Stimulated activated CD8-positive, alpha-beta memory T cell treated with anti-CD3 and anti-CD28 coated beads, Interleukin-15, amount 100 ng/mL, for 1 hour (primary cell): ENCODE measurements at places on chromosomes 7 and 10.

DNA sequence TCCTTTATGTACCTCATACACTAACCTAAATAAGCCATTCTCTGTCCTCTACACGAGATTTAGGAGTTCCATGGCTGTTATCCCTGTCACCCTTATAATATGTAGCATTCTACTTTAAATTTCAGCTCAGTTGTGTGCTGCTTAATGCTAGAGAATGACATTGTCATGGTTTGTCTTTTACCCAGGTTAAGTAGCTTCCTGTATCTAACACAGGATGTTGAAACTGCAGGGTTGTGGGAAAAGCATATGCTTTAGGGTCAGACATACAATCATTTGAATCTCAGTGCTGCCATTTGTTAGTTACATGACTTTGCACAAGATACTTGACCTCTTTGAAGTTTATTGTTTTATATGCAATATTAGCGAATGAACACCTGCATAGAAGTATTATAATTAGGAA, 235.1 kb upstream of the CACNA2D1 start:
- DNase-seq: no peak

DNA sequence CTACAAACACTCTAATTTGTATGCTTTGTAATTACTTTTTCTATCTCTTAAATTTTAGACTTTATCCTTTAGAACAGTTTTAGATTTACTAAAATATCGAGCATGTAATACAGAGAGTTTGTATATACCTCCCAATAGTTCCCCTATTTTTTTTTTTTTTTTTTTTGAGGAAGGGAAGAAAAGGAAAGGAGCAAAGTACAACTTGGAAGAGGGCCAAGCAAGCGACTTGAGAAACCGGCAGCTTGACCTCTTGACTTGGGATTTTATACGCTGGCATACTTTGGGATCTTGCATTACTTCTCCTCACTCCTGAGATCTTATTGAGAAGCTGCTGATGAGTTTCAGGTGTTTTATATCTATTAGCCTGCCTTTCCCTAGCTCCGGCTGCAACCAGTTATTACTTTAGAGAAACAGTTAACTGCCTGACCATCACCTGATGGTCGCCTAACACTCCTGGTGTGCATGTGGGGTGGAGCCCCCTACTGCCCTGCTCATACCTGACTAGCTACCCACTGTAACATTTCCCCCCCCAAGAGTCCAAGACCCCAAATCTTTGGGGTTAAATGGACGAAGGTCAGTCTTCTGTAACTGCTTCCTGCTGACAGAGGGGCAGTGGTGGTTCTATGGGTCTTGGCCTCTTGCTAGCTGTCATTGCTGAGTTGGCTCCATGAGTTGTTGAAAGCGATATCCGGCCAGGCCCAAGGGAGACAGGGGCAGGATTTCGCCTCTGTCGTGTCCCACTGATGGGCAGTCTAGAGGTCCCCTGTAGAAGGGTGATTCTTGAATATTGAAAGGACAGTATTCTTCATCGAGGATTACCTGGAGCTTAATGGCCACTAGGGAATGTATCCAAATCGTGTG, 28.5 kb downstream of the MKLN1 start:
- DNase-seq: no peak

DNA sequence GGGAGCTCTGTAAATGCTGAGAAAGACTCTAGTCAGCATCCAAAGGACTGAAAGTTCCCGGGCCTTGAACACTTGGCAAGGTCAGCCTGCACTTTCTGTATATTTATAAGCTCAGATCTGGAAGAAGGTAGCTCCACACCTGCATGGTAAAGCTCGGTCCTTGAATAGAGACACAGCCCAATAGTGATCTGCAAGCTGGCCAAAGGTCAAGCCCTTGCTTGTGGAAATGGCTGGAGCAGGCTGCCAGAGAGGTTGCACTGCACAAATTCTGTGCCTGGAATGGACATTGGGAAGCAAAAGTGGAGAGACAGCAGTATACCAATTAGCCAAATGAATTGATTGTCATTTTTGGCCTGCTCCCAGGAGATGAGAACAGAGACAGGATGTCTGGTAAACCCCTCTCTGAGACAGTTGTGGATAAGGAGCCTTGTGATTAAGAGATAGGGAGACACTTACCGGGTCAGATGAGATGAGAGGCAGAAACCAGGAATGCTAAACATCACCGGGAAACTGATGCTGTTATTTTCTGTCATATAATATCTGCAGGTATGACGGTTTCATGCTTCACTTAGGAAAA, 8.0 kb upstream of the FRA10AC1 start:
- DNase-seq: no peak

DNA sequence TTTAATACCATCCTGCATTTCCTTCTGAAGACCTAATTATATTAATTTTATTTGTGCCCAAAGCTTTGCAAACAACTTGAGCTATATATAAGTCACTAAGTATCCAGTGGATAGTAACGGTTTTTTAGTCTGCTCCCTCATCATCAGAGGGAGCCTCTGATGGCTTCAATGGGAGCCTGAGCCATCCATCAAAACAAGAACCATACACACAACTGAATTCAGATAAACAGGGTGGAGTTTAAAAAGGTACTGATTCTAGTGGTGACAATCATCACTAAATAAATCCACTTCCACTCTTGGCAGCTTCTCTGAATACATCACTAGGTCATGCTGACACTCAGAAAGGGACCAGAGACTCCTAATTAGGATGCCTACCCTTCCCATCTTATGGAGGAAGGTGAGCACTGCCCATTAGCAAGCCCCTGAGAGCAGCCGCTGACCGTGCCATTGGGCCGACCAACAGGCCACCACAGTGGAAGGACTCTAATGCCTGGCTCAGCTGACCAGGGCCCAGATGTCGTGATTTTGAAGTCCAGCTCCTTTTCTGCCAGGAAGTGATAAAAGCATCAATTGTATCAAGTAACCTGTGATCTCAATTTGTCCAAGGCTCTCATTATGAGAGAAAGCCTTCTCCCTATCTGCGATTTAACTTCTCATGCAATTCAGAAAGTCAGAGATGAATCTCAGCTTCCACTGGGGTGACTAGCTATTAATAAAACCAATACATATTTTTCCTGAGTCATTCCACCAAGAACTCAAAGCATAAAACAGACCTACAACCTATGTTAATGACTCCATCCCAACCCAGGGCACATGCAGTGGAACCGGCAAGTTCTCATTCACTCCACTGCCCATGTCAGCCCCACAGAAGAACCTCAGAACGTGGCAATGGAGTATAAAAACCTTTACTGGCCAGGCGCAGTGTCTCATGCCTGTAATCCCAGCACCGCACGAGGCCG, 13.1 kb downstream of the VOPP1 start:
- no peak for DNase-seq

DNA sequence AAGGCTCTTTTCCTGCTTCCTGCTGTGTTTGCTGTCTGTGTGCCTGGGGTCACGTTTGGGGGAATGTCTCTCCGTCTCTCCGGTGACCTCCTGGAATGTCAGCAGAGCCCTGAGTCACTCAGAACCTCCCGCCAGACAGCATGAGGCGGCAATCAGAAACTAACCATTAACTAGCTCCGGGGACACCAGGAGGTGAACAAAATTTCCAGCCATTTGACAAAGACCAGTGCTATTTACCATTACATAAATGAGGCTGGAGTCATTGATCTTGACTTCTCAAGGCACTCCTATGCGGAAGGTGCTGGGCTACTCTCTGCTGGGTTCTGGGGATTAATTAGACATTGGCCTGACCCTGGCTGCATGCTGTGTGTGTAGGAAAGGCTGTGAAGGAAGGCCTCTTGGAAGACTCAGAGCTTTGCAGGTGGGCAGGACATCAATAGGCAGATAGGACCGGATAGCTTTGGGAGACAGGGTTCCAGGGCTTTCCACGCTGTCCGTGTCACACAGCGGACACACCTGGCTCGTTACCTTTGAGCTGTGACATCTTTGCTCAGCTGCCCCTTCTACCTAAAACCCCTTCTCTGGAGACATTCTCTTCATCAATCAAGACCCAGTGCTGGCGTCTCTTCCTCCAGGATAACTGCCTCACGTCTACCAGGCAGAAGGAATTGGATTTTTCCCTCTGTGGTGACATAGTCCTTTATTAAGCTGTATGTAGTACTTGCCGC, 77.0 kb downstream of the PFKFB3 start:
- DNase-seq: no peak

DNA sequence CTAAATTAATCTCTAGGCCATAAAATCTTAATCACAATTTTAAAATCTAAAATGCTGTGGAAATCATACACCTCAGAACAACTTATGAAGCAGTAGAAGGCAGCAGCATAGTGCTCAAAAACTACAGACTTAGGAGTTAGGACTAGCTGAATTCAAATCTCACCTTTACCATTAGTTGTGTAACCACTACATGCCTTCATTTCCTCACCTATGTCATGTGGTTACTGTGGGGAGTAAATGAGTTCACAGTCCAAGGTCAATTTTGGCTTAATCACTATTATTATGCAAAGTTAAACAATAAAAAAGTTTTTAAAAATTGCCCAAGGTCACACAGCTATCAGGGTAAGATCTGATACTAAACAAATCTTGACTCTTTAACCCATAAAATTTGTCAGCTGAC, 37.0 kb downstream of the SNX13 start:
- no peak for DNase-seq

- no peak for DNase-seq
Measured at GRCh38 chr10:16491933-16492332, 29.7 kb downstream of the C1QL3 start.

DNA sequence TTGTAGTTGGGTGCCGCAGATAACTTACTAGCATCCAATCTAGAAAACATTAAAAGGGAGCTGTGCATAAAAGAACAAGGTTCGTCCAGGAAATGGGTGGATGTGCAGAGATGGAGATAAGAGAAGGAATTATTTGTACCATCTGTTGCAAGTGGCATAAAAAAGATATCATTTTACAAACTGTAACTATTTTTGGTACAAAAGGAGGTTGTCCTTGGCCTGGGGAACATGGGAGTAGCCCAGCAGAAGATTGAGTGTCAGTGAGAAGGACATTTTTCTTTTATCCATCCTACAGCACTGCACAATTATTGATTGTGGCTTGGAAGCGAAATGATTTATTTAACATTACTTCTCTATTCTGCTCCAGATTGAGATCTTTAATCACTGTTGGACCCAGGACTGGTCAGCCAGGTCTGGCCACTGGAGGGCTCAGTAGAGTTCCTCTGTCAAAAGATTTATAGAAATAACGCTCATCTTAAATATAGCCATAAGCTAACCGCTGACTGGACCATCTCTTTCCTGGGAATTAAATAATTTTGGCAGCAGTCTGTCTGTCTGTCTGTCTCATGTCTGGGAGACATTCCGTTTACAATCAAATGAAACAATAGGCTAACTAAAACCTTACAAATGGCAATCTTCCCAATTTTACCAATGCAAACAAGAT, 254.1 kb downstream of the KIAA1217 start:
- DNase-seq: no peak

DNA sequence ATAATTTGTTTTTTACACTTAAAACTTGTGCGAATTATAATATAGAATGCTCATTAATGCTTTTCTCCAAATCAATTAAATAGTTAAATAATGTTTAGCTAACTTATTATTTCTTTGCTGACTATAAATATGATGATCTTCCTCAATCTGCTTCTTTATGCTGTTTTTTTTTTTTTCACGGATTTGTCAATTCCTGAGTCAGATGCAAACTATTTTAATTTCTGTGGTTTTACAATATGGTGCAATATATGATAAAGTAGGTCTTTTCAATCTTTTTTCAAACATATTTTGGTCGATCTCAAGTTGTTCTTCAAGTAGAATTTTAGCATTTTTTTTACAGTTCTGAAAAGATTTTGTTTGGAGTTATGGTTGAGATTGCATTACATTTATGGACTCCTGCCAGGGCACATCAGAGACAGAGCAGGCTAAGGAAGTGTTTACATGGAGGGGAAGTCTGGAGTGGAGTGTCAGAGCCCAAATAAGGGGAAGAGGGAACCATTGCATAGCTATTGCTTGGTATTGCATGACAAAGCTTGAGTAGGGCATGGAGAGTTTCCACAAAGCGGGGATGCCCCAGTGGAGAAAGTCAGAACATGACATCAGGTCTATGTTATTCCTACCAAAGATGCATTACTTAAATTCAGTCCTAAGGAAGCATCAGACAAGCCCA, 204.4 kb downstream of the OTUD1 start:
- no peak for DNase-seq
